Effector CD8-positive, alpha-beta T cell (primary cell): ENCODE measurements at places on chromosomes 6 and 20.

GRCh38 chr6:78511009-78511408 lies 356.3 kb upstream of the IRAK1BP1 start:
- no peak for DNase-seq

- no peak for DNase-seq
These were observed 158.5 kb downstream of the HIVEP2 start for GRCh38 chr6:142786476-142786875.

DNA sequence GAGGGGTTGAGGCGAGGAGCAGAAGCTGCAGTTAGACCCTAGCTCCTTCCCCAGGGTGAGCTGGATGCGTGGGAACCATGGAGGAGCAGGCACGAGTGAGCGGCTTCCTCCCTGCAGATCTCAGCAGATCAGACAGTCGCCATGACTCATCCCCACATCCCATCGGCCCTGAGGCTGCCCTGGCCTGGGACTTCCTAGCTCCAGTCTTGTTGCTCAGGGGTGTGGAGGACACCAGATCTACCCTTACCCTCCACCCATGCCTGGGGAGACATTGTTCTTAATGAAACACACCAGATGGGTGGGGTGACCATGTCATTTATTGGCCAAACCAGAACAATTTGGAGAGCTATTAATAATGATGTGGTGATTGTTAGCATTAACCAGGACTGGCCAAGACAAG lies 36.3 kb upstream of the TGM2 start:
- DNase-seq, result no peak

GRCh38 chr20:47851774-47852173 lies 66.5 kb upstream of the SULF2 start:
- no peak for DNase-seq

DNA sequence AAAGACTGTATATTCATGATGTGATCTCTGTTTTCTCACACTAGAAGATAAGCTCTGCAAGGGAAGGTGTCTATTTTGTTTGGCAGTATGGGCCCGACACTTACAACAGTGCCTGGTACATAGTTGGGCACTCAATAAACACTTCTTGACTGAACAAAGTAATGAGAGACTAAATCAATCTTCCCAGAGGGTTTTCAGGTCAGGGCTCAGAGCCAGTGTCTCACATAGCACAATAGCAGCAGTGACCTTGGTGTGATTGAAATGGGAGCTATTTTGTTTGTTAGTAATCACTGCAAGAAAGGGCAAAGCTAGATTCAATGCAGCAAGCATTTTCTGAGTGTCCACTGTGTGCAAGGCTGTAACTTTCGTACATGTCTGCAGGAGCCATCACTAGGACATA lies 26.4 kb upstream of the GCM1 start:
- no peak for DNase-seq

- no peak for DNase-seq
These were observed 35.6 kb upstream of the TAGAP start for GRCh38 chr6:159080217-159080976.

DNA sequence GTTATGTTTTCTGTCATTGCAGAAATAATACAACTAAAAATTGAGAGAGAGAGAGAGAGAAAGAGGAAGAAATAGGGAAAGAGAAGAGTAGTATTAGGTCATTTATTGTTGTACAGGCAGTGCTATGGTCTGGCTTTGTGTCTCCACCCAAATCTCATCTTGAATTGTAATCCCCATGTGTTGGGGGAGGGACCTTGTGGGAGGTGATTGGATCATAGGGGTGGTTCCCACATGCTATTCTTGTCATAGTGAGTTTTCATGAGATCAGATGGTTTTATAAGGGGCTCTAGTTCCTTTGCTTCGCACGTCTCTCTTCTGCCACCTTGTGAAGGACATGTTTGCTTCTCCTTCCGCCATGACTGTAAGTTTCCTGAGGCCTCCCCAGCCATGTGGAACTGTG lies 677.4 kb upstream of the CHD6 start:
- DNase-seq, result no peak

- no peak for DNase-seq
These were observed 508.9 kb downstream of the CDH26 start for GRCh38 chr20:60467078-60467477.

- no peak for DNase-seq
These were observed 229.3 kb downstream of the RFPL4B start for GRCh38 chr6:112576423-112576822.

DNA sequence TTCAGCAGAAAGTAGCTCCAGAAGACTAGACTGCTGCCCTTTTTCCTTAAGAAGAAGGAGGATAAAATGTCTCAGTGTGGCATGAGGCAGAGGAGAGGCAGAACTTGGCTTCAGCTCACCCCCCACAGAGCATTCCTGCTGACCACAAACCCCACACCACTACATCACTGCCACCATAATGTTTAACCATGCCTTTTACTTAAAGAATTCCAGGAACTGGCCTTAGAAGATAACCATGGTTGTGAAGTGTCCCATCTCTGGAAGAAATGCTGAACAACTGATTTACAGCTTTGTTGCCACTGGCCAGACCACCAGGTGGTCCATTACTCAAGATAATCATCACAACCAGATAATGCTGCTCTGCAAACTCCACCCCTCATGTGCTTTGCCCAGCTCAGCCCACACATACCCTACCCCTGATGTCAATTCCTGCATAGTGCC lies 154.1 kb downstream of the CD24 start:
- no peak for DNase-seq

DNA sequence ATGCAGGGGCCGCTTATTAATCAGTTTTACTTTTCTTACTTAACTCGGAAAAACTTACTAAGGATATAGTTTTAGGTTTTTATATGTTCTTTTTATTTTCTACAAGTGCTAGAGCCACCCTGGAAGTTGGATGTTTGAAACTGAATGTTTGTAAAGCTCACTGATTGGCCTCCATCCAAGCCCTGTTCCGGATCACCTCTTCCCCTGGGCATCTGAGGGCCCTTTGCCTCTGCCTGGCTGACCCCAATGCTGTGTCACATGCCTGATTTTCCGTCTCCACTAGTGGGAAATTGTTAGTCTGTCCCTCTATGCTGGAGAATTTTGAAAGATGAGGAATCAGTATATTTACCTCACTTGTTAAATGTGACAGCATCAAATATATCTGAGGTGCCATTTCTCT lies 79.3 kb downstream of the SLC35F1 start:
- no peak for DNase-seq

- peak; percentile 13 for DNase-seq
These were observed 4.2 kb upstream of the NCR3 start for GRCh38 chr6:31597006-31597405.

DNA sequence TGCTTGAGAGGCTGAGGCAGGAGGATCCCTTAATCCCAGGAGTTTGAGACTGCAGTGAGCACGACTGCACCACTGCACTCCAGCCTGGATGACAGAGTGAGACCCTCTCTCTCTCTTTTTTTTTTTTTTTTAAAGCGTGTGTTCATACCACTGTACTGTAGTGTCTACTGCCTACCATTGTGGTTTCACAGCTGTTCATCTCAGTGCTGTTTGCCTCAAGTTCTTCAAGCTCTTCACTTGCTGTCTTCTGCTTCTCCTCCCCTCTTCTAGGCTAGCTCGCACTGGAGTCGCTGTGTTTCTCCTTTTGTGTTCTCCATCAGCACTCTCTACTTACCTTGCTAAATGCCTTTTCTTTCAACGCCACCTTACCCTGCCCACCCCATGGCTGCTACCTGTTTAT lies 7.4 kb downstream of the FOXO3 start:
- DNase-seq, result no peak

DNA sequence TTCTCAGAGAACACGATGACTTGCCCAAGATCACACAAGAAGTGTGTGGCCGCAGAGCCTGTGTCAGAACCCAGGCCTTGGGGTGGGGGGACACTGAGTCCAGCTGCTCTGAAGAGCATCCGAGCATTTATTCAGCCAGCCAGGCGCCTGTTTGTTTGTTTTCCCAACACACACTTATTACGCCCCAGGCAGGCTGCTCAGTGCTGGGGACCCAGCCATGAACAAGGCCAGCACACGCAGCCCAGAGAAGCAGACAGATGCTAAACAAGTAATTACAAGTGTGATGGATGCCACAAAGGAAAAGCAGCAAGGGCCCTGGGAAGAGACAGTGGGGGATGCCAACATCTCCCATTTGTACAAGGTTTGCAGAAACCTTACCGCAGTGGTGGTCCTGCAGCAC lies 19.4 kb upstream of the SIRPA start:
- DNase-seq, result no peak

DNA sequence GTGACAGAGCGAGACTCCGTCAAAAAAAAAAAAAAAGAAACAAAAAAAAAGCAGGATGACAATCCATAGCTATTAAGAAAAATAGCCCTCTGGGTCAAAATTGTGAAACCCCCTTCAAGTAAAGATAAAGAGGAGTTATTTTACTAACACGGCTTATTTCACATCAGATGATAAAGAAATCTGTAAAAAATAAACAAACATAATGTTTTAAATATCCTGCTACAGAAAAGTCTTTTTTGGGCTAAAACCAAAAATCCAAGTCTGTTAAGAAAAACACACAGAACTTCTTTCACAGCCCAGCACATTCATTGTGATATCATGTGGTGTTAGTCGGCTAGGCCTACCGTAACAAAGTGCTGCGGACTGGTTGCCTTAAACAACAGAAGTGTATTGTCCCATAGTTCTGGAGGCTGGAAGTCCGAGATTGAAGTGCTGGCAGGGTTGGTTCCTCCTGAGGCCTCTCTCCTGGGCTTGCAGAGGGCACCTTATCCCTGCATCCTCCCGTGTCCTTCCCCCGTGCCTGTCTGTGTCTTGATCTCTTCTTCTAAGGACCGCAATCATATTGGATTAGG lies 239.2 kb upstream of the TAB2 start:
- no peak for DNase-seq
